NCI-H748 treated with DMSO at 0.1 percent for 48 hours (cell line): ENCODE measurements at places on chromosomes 1 and 21.

DNA sequence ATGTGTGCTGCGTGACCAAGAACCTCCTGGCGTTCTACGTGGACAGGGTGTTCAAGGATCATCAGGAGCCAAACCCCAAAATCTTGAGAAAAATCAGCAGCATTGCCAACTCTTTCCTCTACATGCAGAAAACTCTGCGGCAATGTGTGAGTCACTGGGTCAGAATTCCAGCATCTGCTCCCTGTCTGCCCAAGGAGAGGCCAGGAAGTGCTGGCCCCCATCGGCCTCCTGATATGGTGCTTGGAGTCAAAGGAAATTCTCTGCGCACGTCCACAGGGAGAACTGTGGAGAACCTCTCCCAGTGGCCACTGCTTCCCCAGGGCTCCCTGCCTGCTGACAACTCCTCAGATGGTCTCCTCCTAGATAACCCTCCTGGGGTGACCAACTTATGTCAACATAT lies 25.6 kb upstream of the IL20 start:
- DNase-seq, result no peak

DNA sequence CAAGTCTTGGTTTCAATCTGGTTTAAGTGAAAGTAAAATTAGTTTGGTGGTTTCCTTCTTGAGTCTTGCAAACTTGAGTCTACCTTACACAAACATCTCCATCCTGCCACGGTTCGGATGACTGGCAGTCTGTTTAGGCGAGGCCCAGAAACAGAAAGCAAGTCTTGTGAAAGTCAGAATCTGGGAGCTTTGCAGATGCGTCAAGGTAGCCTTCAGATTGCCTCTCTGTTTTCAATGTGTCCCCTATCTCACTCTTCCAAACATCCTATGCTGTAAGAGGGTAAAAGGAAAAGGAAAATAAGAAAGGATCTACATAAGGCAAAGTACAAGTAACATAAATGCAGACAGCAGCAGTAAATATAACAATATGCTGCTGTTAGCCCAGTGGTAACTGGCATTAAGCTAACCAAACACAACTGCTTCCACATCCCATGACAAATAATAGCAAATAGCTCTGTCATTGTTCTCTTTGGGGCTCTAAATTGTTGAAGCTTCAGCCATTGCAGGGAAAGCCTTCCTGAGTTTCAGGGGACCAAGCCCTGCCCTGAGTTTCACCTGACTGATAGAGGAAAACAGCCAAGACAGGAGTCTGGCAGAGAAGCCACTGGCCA lies 26.2 kb upstream of the C1orf105 start:
- DNase-seq, result no peak

DNA sequence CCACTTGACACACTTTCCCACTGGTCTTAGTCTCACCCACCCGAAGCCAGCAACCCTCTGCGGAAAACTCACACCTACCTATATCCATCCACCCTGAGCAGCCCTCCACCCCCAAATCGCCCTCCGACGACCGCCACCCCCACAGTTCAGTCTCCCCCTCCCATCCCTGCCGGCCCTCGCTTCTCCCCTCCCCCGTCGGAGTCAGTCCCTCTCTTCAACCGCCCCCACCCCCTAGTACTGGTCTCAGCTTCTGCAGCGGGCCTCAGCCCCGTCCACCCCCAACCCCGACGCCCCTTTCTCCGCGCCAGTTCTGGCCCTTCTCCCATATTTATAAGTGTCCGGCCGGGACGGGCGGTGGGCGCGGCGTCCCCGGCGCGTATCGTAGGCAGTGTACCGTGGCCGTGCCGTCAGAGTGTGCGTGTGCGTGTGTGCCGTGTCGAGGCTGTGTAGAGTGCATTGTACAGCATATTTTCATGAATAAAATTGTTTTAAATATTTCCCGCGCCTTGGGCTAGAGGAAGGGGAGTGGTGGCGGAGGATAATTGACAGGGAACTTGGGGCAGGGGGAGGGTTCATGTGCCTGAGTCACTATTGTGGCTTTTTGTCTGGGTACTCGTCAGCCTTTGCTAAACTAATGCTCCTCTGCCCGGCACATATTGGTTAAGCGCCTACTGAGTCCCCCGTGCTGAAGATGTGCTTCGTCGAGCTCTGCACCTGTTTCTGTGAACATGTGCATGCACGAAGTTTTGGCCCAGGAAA lies 22.0 kb downstream of the FOXO6 start:
- no peak for DNase-seq

- DNase-seq, result no peak
These were observed 216.2 kb downstream of the SDCCAG8 start for GRCh38 chr1:243471754-243472745.

DNA sequence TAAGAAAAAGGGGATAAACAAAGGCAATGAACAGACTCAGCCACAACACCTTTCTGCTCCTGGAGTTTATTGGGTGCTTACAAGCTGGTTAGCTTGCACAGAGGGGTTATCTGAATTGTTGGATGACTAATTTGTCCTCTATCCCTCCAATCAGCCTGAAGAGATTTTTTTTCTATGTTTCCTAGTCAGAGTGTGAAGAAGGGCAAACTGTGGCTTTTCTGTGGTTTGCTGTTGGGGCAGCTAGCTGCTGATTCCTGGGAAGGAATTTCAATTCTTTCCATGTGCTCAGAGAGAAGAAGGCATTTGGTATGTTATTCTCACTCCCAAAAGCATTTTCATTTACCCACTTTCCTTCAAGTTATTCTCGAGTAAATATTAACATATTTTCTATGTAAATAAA lies 48.6 kb downstream of the PCP4 start:
- DNase-seq, result no peak

DNA sequence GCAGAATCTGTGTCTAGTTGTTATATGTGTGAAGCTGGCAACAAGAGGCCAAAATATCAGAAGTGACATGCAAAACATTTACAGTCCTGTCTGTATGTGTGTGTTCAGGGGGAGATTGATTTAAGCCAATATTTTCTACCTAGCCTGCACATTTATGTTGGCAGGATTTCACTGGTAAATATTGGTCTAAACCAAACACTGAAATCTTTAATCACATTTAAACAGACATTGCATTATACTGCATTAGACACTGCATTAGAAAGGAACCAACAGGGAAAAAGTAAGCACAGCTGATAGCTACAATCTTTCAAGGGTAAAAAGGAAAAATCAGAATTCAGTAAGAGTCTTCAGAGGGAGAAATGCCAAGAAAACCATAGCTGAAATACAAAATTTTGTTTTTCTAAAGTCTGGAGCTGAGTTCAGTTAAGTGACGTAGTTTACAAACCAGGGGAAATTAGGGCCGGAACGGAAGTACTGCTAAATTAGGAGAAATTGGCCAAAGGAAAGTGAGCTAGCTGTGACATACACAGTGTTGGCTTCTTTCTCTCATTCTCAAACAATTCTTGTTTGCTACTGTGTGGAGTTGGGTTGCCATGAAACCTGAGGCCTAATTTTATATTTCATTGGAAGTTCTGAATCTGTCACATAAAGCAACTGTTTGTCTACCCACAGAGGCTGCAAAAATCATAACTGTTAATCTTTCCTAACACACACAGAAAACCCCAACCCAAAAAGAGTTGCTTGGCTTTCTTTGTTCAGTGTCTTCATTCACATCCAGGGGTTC lies 217.3 kb upstream of the SGIP1 start:
- DNase-seq, result no peak

DNA sequence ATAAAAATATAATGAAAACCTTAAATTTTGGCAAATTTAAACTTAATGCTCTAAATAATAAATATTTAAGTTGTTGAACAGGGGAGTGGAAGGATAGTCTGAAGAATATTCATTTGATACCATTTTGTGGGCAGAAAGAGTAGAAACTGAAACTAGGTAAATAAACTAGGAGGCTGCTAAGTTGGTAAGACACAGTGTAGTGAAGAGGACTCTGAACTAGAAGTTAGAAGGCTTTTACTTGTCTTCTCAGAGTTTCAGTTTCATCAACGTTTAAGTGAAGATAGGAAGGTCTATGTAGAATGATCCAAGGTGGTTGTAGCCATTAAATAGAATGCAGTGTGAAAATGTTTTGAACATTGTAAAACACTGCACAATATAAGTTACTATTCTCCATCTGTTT lies 516.9 kb downstream of the AMY1C start:
- no peak for DNase-seq

DNA sequence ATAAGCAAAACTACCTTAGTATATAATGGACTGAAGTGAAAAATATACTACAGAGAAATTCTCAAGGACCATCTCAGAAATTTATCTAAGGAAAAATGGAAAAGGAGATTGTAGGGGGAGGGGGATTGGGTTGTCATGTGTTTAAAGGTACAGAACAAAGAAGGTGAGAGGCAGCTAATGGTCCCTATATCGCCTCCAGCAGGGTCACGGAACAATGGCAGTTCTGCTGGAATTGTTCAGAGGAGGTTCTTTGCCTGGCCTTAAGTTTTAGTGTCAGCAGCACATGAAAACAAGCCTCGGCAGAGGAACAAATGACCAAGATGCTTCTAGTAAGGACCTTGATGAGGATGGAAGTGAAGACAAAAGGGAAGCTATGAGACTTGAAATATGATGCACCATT lies 42.0 kb upstream of the RGS2 start:
- no peak for DNase-seq

DNA sequence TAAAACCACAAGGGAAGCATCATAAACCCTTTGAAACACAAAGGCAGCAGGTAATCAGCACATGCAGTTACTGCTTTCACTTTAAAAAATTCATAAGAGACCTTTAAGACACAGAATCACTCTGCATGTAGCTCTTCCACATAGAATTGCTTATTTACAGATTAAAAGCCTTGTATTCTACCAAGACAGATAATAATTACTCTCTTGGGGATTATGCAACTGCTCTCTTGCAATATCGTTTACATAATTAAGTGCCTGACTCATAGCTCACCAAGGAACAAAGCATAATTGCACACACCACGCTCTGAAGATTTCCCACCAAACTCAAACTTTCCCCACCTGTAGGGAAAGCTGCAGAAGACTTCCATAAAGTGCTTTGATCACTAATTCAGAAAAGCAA lies 87.9 kb downstream of the VAV3 start:
- DNase-seq, result no peak

DNA sequence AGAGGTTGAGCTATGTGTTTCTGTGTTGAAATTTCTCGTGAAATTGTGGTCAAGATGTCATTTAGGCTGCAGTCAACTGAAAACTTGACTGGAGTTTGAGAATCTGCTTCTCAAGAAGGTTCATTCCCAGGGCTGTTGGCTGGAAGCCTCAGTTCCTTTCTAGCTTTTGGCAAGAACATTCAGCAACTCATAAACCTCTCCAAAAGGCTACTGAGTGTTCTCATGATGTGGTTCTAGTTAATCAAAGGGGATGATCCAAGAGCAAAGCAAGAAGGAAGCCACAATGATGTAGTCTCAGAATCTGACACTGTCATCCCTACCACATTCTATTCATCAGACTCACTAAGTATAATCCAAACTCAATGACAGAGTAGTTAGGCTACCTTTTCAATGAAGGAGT lies 66.6 kb downstream of the SPATA6 start:
- no peak for DNase-seq

DNA sequence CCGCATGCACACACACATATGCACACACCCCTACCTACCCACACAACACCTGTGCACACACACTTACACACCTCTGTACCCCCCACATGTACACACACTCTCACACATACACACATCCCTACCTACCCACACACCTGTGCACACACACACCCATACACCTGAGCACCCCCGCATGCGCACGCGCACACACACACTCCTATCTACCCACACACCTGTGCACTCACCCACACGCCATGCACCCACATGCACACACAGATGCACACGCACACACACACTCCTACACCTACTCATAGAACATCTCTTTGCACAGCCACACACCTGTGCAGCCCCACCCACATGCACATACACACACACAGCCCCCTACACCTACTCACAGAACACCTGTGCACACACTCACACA lies 15.5 kb upstream of the PADI2 start:
- DNase-seq, result no peak

- no peak for DNase-seq
These were observed 36.4 kb upstream of the CLDN14 start for GRCh38 chr21:36516281-36516680.

GRCh38 chr1:175188936-175189335 lies 3.6 kb downstream of the KIAA0040 start:
- no peak for DNase-seq

- no peak for DNase-seq
These were observed 104.2 kb upstream of the TARDBP start for GRCh38 chr1:10908266-10908665.

DNA sequence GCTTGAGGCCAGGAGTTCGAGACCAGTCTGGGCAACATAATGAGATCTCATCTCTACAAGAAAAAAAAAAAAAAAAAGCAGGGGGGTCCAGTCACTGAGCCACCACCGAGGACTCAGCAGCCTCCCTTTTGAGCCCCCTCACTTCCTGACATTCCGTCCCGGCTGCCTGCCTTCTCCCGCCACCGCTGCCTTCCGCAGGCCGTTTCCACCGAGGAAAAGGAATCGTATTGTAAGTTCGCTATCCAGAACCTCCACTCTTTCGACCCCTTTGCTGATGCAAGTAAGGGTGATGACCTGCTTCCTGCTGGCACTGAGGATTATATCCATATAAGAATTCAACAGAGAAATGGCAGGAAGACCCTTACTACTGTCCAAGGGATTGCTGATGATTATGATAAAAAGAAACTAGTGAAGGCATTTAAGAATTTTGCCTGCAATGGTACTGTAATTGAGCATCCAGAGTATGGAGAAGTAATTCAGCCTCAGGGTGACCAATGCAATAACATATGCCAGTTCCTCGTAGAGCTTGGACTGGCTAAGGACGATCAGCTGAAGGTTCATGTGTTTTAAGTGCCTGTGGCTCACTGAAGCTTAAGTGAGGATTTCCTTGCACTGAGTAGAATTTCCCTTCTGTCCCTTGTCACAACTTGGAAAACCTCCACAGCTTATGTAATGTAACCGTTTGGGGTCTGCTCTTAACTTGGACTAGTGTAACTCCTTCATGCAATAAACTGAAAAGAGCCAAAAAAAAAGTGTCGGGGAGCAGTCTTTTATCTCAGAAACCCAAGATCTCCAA lies 55.6 kb downstream of the GLUL start:
- DNase-seq, result no peak

DNA sequence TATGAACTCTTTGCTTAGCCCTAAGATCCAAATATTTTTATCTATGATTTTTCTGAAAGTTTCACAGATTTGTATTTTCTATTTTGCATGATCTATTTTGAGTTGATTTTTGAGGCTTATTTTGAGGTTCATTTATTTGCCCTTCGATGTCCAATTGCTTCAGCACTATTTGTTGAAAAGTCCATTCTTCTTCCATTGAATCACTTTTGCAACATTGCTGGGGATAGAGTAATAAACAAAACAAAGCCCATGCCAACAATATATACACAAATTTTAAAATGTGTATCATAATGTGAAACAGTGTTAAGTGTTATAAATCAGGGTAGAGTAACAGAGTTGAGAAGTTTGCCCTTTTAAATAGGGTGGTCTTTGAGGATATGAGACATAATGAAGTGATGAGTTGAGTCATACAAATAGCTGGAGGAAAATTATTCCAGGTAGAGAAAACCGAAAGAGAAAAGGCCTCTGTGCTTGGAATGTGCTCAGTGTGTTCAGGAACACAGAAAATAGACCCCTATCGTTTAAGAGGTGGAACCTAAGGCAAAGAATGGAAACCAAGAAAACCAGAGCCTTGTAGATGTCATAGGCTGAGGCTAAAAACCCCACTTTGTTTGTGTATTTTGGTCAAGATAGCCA lies 172.7 kb upstream of the NR5A2 start:
- no peak for DNase-seq

GRCh38 chr1:50352428-50352827 lies 70.8 kb downstream of the DMRTA2 start:
- DNase-seq, result no peak

- DNase-seq, result no peak
These were observed 136.9 kb upstream of the L1TD1 start for GRCh38 chr1:62057641-62058290.
